Fibroblast of villous mesenchyme (primary cell): ENCODE measurements at places on chromosomes 5 and 9.

GRCh38 chr5:145937432-145938250 is 1.3 kb downstream of the SH3RF2 start:
- no peak for DNase-seq

DNA sequence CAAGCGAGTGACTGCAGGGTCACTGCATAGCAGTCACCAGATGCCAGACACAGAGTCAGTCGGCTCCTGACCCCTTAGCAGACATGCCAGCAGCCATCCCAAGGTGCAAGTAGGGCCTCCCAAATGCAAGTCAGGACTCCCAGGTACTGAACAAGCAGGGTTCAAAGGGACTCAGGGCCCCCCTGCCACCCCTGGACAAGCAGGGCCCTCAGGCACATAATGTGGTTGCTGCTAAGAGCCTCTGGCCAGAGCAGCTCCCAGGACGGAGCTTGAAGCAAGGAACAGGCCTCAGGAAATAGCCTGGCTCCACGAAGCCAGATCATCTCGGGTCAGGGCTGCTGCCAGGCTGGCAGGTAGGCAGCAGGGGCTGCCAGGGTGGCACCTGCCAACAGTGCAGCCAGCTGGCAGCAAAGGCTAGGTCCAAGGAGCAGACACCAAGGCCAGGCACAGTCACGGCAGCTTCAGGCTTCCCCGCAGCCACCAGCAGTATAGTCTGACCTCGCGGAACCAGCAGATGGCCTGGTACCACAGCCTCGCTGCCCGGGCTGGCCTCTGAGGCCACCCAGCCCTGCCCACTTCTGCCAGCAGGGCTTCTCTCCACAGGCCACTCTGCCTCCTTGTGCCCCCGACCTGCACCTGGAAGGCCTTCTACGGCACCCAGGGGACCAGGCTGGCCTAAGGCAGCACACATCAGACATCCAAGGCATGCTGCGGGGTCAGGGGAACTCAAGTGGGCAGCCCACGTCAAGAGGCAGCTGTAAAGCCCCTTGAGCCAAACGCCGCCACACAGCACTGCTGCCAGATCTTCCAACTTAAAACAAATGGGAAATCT is 7.4 kb downstream of the EEIG1 start:
- no peak for DNase-seq

DNA sequence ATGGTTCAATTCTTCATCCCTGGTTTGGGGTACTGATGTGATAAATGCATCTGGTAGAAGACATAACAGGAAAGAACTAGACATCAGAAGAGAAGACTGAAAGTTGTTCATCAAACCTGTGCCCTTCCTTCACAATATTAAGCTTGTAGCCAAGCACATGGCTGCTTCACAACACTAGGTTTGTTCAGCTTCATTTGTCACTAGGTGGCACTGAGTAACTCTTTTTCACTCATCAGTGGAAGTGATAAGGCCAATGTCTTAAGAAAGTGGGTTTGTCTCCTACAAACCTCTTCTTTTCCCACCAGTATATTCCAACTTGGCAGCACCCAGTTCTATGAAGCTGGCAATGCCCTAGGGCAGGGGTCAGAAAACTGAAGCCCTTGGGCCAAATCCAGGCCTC is 26.9 kb downstream of the ZNF484 start:
- no peak for DNase-seq

DNA sequence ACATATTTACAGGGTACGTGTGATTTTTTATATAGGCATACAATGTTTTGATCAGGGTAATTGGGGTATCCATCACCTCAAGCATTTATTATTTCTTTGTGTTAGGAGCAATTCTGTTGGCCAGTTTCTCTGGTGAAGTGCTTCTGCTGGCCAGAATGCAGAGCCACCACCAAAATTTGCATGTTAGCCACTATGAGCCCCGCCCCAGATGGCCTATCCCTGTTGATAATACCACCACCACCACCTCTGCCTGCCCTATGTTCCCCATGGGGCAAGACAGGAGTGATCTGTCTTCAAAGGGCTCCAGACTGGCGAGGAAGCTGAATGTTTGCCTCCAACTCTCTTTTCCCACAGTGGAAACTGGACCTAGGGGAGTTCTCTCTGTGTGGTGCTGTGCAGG is 26.0 kb upstream of the JAK2 start:
- DNase-seq: no peak

DNA sequence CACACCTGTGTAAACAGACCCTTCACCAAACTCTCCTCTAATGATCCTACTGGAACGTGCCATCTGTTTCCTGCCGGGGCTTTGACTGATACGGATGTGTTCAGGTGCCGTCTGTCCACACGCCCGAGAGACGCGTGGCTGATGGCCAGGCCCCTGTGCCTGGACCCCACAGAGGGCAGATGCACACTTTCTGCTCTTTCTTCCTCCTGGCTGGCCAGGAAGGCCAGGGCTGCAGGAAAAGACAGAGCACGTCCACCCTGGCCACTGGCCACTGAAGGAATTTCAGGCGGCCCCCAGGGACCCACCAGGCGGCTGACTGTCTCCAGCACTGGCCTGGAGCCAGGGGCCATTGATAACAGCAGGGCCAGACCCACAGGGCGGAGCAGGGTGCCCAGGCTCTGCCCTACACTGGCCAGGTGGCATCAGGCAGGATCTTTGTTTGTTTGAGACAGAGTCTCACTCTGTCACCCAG is 3.6 kb upstream of the ENG start:
- no peak for DNase-seq

- no peak for DNase-seq
Measured at GRCh38 chr9:108640230-108640629, 215.6 kb downstream of the ACTL7B start.

- no peak for DNase-seq
Measured at GRCh38 chr5:1661311-1661710, 137.6 kb upstream of the LPCAT1 start.

GRCh38 chr9:2857564-2858198 is 13.8 kb upstream of the PUM3 start:
- DNase-seq: peak; percentile 72

- DNase-seq: peak; percentile 36
Measured at GRCh38 chr5:172347496-172348052, 64.0 kb upstream of the UBTD2 start.

DNA sequence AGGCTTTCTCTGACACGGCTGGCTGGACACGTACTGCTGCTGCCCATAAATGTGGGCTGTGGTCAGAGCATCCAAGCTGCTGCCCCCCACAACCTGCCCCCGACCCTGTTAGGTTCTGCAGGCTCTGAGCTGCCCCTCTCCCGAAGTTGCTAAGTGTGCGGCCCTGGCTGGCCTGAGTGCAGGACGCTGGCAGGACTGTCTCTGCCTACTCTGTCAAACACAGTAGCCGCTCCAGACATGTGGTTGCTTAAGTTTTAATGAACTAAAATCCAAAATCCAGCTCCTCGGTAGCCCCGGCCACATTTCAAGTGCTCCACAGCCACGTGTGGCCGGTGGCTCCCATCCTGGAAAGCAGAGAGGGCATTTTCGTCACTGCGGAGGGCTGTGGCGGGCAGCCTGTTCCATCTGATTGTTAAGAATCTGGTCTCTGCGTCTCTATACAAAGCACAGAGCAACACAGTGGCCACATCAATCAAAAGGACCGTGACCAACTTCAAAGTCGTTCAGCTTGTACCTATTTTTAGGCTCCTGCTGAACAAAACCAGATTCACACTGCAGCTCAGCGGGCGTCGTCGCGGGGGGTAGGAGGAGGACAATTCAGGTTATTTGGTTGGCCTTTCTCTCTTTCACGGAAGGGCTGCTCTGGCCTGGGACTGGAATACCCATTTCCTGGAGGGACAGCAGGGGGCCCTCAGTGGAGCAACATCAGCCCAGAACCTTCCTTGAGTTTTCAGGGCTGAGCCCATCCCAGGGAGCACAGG is 68.9 kb downstream of the PTCH1 start:
- DNase-seq: no peak

GRCh38 chr5:145687943-145688342 is 147.2 kb downstream of the PRELID2 start:
- no peak for DNase-seq

GRCh38 chr5:61330341-61330844 is 1.7 kb upstream of the ZSWIM6 start:
- peak; percentile 72 for DNase-seq

DNA sequence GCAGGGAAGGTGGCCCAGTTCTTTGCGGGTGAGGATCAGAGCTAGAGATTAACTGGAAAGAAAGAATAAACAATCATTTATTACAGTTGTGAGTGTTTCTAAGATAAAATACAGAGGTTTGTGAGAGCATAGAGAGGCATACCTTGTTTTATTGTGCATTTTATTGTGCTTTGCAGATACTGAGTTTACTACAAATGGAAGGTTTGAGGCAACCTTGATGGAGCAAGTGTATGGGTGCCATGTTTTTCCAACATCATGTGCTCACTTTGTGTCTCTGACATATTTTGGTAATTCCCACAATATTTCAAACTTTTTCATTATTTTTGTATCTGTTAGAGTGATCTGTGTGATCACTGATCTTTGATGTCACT is 715 bp upstream of the C5orf34 start:
- no peak for DNase-seq

DNA sequence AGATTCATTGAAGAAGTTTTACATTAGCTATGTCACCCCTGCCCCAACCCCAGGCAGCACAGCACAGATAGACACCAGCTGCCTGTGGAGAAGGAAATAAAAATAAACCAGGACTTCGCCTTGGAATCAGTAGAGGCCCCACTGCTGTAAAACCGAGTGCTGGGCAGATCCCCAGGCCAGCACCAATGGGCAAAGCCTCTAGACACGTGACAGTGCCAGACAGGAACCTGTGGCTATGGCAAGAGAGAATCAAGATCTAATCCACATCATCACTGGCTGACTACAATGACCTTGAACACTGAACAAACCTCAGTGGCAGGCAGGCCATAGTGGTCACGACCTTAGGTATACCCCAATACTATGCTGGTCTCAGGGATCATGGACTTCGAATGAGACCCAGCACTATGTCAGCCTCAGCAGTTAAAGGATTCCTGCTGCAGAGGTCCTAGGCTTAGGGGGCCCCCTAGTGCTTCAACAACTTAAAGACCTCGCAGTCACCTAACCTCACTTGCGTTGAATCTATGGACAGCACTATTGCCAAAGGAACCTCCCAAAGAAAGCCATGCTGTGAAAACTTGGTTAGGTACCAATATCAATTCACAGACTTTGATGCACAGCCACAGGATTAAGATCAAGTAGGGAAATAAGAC is 2118.6 kb upstream of the C9orf72 start:
- peak; percentile 66 for DNase-seq

DNA sequence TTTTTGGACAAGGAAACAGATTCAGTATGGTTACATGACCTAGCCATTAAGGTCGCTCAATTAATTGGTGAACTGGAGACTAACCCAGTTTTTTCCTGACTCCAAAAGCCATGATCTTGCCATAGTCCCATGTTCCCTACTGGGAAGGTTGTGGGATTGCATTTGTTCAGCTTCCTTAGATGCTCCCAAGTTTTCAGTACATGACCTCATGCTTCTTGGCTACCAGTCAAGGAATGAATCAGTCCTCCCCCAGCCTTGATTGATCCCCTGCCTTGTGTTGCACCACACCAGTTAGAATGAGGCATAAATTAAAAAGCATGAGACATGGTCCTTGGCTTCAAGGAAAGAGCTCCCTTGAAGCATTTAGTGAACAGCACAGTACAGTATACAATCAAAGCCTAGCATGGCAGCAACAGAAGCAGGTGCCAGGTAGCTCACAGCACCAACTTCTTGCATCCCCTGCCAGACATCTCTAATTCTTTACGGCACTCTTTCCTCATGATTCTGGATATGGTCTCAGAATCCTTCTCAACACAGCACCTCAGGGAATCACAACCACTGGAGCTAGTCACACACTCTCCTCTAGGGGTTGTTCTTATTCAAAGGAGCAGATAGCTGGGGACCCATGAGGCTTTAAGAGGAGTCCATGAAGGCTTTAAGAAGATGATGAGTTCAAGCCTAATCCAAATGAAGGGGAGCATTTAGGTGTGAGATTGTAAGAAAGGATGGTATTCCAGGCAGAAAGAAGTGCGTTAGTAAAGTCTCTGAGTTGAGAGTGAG is 295.5 kb upstream of the CLINT1 start:
- peak; percentile 48 for DNase-seq

DNA sequence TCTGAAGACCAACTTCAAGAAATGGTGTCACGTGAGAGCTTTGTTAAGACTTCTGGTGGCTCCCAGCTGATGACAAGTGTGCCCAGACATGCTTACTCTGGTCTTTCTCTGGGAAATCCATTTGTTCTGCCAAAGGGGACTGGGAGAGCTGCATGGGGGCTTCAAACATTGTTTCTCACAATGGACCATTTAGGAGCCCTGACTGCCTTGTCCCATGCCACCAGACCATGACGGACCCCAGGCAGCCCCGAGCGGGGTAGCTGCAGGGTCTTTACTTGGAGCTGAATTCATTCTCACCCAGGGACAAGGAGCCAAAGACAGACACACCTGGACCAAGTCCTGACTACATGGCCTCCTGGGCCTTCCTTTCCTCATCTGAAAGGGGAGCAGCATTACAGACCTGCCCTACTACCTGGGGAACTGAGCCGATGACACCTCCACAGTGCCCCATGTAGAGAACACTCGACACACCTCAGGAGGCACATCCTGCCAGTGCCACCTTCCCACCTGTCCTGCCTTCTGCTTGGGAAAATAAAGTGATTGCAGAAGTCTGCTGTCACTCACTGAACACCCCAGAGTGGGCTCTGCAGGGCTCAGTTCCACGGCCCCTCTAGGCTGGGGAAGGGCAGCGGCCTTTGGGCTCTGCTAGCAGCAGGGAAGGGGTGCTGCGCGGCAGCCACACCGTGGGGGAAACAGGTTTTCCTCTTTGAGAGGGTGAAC is 169.0 kb downstream of the DAB2IP start:
- no peak for DNase-seq

DNA sequence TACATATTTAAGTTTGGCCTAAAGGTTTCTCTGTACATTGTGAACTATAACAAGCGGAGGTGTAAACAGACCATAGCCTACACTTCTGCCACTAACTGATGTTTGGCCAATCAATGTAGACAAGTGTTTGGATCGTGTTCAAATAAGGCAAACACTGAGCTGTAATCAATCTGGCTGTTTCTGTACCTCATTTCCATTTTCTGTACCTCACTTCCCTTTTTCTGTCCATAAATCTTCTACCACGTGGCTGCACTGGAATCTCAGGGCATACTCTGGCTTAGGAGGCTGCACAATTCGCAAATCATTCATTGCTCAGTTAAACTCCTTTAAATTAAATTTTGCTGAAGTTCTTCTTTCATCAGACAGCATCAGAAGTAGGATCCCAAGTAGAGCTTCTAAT is 140.9 kb downstream of the SLC25A46 start:
- no peak for DNase-seq

DNA sequence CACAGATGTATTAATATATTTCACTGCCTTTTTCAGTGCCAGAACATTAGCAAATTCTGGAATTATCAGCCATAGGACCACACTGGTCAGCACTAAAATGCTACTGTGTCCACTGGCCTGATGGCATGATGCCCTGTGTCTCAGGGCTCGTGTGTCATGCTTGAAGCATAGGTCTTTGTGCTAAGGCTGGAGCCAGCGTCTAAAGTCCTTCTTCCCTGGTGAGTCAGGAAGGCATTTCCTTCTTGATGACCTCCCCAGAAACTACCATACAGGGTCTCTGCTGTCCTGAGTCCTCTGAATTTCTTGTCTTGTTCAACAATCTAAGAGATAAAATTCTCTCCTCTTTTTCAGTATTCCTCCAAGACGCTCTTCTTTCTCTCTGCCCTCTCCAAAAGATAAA is 489.9 kb downstream of the PSAT1 start:
- DNase-seq: peak; percentile 7
